Activated naive CD8-positive, alpha-beta T cell treated with anti-CD3 and anti-CD28 coated beads for 36 hours (primary cell): ENCODE measurements at places on chromosomes 4 and X. TPM values are rescaled to one million over a fixed set of nuclear protein-coding genes. Genes with fewer than 3 reads are reported as not detected.

The KLHL13 gene
- 2.2 TPM for total RNA-seq

The YY2 gene
- 2.5 TPM for total RNA-seq

The MRPS18C gene
- 86.8 TPM for total RNA-seq

The NAA11 gene
- not detected for total RNA-seq

The TEX28 gene
- total RNA-seq: not detected

The SUPT20HL1 gene
- total RNA-seq: not detected

The ABLIM2 gene
- total RNA-seq: 0.62 TPM

The PAK3 gene
- total RNA-seq: not detected
